Fibroblast of skin of back (primary cell): ENCODE measurements at places on chromosomes 3 and 15.
A peak's percentile ranks its signal among the peaks of the same experiment; 100 is the strongest.

DNA sequence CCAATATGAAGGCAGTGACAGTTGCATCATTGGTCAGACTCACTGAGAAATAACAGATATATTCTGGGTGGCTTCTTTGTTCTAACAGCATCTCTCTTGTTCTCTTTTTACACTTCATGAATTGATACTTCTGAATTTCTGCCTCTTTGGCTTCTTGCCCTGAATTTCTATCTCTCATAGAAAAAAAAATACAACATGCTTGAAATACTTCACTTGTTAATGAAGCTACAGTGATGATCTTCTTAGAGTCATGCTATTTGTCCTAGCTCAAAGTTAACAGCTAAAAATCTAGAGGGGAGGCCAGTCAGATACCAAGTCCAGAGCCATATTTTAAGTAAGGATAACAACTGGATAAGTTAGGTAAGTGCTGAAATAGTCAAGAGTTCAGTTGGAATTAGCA, 597.2 kb upstream of the AGTR1 start:
- peak; percentile 57 for DNase-seq

DNA sequence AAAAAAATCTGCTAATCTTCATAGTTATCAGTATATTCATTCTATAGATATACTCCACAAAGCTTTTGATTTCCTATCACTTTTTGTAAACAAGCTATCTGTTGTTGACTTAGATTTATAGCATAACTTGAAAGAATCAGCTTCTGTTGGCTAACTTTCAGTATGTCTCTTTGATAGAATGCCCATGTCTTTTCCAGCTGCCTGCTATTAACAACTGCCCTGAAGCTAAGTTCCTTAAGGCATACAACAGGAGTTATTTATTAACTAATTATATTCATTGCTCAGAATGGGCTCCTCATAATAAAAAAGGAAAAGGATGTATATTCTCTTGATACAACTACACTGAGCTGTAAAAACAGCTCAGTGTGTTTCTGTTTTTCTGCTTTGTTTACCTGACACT, 293.9 kb downstream of the TUSC7 start:
- no peak for DNase-seq

- no peak for DNase-seq
Observed at GRCh38 chr15:26191193-26191592, 328.1 kb upstream of the ATP10A start.

- DNase-seq, result peak; percentile 84
Observed at GRCh38 chr3:71074423-71074822, 509.1 kb downstream of the FOXP1 start.

GRCh38 chr15:47717036-47717612, at the start of gene SEMA6D:
TSS of gene SEMA6D (plus strand) at chr15:47717505. CDS start at chr15:47759799, 42,294 bp downstream.
- peak; percentile 80 for DNase-seq

- no peak for DNase-seq
Observed at GRCh38 chr3:35968043-35968622, 328.8 kb downstream of the ARPP21 start.

DNA sequence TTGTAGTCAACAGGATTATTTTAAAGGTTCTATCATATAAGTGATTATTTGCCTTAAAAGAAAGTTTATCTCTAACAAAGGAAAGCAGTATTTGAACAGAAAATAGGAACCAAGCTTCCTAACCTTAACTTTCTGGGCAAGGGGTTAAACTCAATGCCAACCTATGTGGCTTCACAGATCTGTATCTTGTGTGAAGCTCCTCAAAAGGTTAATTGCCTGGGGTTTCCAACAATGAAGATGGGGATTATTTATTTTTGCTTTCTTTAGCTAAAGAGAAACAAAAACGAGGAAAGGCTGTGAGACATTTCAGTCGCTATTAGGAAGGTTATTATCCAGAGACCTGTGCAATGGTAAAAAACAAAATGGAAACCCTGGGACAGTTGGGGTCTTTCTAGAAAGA, 1.1 kb upstream of the WDR82 start:
- no peak for DNase-seq

- no peak for DNase-seq
Observed at GRCh38 chr3:58102390-58102750, 94.1 kb downstream of the FLNB start.

GRCh38 chr15:73897441-73898261, 24.3 kb downstream of the TBC1D21 start:
- DNase-seq, result peak; percentile 79

DNA sequence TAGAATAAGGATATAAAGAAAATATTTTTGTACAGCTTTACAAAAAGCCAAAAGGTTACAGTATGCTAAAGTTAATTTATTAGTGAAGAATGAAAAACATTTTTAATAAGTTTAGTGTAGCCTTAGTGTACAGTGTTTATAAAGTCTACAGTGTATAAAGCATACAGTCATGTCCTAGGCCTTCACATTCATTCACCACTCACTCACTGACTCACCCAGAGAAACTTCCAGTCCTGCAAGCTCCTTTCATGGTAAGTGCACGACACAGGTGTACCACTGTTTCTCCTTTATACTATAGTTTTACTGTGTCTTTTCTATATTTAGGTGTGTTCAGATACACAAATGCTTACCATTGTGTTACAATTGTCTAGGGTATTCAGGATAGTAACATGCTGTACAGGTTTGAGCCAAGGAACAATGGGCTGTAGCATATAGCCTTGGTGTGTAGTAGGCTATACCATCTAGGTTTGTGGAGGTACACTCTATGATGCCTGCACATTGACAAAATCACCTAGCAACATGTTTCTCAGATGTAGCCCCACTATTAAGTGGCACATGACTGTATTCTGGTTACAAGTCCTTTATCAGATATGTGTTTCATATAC, 197.1 kb upstream of the KBTBD8 start:
- peak; percentile 36 for DNase-seq

DNA sequence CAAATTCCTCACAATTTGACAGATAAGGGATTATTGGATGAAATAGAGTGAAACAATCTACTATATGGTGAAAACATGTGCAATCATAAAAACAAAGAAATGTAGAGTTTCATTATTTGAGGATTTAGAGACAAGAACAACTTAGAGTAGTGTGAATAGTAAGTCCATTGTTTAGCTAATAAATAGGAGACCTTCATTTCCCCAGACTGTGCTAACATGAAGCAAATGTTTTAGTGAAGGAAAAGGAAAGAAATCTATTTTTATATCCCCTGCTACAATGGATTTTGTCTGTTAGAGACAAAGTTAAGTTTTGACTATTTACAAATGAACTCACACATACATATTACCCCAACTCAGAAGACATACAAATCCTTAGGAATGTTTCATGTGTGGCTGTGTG, 77.8 kb downstream of the EFL1 start:
- DNase-seq, result no peak

DNA sequence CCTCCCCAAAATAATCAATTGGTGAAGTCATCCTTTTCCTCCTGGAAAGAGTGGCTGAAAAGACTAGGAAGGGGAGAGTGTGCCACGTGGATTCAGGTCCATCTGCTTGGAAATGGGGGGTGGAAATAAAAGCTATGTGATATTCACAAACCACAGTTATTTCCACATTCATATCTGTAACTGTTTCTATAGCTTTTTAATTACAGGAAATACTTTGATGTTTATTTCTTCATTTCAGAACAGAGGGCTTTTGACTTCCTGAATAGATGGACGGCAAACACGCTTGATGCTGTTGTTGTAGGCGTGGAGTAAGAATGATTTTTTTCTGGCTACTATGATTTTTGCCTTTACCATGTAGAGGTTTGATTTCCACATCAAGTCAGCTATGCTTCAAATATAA, 10.1 kb downstream of the AADACL2 start:
- DNase-seq, result no peak

DNA sequence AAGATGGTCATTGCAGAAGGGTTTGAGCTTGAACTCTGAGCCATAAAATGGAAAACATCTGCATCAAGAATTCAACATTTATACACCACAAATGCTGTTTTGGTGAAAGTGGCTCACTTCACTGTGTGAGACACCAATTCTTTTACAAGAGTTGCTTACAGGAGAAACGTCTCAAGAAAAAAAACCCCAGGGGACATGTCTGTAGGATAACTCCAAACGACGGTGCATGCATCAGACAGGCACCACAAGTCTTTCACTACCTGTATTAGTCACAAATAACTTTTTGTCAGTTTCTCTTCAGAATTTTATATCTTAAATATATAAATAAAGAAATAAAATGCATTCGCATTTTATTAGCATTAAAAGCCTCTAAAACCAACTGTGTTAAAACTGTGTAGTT, 164.3 kb downstream of the EFHB start:
- DNase-seq, result no peak

DNA sequence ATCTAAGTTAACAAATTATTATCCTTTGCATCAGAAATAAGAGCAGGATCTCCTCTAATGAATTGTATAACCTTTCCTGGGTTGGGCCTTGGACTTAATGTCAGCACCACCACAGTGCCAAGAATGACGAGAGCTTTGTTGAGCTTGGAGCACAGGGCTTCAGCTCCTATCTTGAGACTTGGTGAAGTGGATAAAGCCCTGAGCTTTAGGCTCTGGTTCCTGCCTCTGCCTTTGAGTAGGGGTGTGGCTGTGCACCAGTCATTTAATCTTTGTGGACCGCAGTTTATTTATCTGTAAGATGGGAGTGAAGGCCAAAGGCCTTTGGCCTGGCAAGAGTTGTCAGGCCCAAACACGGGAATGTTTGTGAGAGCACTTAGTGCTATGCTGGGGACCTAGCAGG, 162.2 kb downstream of the VGLL4 start:
- DNase-seq, result no peak

GRCh38 chr15:64869501-64869900, 27.8 kb downstream of the PLEKHO2 start:
- no peak for DNase-seq

DNA sequence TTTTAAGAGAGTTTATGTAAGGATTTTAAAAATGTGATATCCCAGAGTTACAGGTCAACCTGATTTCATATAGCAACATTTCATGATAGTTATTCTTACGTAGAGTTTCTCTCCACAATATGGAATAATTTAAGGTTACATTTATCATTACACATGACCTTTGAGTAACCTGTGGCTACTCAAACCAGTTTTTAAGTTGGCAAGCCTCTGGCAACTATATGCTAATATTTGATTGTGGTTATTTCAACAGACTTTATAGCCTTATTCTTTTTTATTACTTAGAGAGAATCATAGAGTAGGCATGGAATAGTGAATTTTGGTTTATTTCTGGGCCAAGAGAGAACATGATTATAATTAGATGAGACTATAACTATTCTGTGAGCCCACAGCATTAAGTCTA, 504.9 kb downstream of the NLGN1 start:
- no peak for DNase-seq

- DNase-seq, result no peak
Observed at GRCh38 chr3:11814663-11815062, 32.0 kb downstream of the TAMM41 start.

- no peak for DNase-seq
Observed at GRCh38 chr15:85756411-85757072, 38.2 kb downstream of the KLHL25 start.

DNA sequence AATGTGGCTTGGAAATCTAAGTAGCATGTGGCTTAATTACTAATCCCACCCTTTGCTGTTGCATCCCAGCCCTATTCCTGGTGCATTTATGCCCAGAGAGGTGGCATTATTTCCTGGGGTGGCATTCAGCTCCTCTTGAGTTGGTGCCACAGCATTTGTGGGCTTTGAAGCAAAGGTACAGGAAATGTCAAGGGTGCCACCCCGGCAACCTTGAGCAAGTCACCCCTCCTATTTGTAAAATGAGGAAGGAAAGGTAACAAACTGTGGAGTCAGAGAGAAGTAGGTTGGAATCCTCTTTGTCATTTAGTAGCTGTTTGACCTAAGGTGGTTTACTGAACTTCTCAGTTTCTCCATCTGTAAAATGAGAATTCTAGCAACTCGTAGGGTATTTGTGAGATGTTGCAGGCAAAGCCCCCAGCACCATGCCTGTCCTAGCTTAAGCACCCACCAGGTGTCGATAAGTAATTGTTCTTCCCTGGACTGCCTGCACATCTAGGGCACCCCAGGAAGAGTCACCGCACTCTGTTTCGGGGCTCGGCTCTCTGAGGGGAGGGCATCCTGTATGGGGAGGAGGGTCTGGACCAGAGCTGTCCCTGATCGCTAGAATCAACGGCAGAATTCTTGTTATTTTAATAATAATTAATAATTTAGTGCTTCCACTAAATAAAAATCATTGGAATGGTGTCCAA, 17.1 kb downstream of the ISG20 start:
- DNase-seq, result no peak

- DNase-seq, result peak; percentile 49
Observed at GRCh38 chr3:81214631-81215030, 546.8 kb downstream of the GBE1 start.

GRCh38 chr3:56620371-56620770, 62.7 kb downstream of the TASOR start:
- no peak for DNase-seq

- no peak for DNase-seq
Observed at GRCh38 chr15:70611286-70611685, 152.1 kb downstream of the UACA start.

DNA sequence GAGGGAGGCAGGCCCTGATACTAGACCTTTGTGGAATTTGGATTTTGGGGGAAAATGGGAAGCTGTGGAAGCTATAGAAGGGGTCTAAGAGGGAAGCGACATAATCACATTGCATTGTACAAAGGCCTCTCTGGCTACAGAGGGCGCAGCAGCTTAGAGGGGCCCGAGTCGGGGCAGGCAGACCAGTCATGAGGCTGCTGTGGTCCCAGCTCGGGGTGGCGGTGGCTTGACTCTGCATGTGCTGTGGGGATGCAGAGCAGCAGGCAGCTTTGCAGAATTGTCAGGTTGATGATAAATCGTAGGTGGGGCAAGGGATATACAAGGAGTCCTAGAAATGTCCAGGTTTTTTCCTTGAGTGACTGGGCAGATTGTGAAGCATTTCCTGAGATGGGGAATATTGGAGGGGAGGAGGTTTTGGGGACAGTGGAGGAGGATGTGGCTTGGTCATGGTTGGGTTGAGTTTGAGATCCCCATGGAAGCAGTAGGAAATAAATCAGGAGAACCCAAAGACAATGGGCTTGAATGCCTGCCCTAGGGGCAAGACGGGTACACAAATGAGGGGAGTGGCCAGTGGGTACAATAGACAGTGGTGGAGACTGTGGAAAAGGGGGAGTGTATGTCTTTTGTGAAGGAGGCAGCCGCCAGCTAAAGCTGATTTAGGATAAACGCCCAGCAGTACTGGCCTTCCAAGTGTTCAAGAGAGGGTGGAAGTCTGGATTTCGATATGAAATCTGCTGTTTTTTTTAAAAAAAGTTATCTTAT, 94.1 kb downstream of the HMG20A start:
- DNase-seq, result no peak

DNA sequence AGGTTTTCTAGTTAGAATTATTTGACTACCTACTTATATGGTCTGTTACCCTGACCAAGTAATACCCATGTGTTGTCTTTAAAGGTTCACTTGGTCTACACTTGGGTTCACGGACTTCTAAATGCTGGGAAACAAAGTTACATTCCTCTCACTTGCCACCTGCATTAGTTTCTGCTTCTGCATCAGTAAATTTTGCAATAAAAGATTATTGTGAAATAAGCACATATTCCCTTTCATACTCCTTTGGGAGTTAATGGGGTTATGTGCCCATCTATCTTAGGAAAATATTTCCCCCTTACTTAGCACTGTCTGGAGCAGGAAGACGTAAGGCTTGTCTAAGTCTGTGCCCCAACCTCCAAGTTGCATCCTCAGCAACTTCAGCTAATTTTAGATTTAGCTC, 160.7 kb downstream of the FRMD5 start:
- DNase-seq, result no peak

GRCh38 chr3:183745300-183746098, 47.9 kb downstream of the YEATS2 start:
- DNase-seq, result peak; percentile 75

GRCh38 chr3:58237941-58238681, 519 bp downstream of the ABHD6 start:
- no peak for DNase-seq
